Ascending aorta (tissue), 2 donors: ENCODE measurements at places on chromosomes 1 and 21. TPM values are rescaled to one million over a fixed set of nuclear protein-coding genes. Genes with fewer than 3 reads are reported as not detected.

GRCh38 chr1:159790237-159790917 lies 9.6 kb downstream of the DUSP23 start:
- no peaks in the 10 kb centered on the region for H3K36me3 ChIP-seq
- DNase-seq, result no peak
- H3K27ac ChIP-seq, result no peak overlapping the region
- H3K27me3 ChIP-seq, result no peaks in the 10 kb centered on the region

GRCh38 chr1:30366911-30367310 lies 356.5 kb downstream of the MATN1 start:
- no peak overlapping the region for H3K27ac ChIP-seq
- no peaks in the 10 kb centered on the region for H3K36me3 ChIP-seq
- no peak overlapping the region for H3K4me3 ChIP-seq
- H3K4me1 ChIP-seq, result no peaks in the 10 kb centered on the region

DNA sequence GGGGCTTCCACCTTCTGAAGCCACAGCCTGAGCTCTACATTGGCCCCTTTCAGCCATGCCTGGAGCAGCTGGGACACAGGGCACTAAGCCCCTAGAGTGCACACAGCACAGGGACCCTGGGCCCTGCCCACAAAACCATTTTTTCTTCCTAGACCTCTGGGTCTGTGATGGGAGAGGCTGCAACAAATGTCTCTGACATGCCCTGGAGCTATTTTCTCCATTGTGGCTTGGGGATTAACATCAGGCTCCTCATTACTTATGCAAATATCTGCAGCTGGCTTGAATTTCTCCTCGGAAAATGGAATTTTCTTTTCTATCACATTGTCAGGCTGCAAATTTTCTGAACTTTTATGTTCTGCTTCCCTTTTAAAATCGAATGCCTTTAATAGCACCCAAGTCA lies 795.7 kb downstream of the LTN1 start:
- no peak for DNase-seq
- no peaks in the 10 kb centered on the region for H3K27me3 ChIP-seq
- no peaks in the 10 kb centered on the region for H3K4me1 ChIP-seq
- no peak overlapping the region for H3K27ac ChIP-seq
- no peak overlapping the region for H3K4me3 ChIP-seq

DNA sequence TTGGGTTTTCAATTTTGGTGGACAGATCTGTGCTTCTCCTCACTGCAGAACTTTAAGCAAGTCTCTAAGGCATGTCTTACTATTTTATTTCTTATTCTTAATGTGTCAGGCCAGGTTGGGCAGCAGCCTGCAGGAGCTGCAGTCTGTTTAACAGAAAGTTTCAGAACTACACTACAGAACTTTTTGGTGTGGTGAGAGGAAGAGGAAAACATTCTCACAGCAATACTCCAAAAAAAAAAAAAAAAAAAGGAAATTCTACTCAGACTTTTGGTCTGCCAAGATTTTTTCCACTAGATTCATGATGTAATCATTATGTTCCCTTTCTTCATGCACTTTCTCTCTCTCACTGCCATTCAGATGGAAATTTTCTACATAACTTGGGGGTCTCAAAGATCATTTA lies 255.2 kb downstream of the COL11A1 start:
- H3K4me3 ChIP-seq, result no peak overlapping the region
- no peaks in the 10 kb centered on the region for H3K4me1 ChIP-seq
- no peak overlapping the region for H3K27ac ChIP-seq
- H3K27me3 ChIP-seq, result no peaks in the 10 kb centered on the region

DNA sequence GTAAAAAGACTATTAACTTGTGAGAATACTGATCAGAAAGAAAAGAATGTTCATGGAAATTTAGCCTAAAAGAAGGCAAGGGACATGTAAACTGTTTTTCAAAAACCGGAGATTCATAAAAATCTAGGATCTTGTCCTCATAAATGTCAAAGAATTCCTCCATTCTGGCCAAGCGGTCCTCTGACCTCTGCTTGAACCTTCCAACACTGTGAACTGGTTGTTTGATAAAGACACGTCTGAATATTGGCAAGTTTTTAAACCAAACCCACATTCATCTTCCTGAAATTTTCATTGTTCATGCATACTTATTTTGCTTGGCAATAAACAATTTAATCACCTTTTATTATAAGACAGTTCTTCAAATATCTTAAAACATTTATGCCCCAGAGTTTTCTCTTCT lies 19.8 kb downstream of the ASPM start:
- no peak overlapping the region for H3K4me3 ChIP-seq
- no peak overlapping the region for H3K27ac ChIP-seq
- H3K36me3 ChIP-seq, result no peaks in the 10 kb centered on the region
- H3K4me1 ChIP-seq, result no peaks in the 10 kb centered on the region

DNA sequence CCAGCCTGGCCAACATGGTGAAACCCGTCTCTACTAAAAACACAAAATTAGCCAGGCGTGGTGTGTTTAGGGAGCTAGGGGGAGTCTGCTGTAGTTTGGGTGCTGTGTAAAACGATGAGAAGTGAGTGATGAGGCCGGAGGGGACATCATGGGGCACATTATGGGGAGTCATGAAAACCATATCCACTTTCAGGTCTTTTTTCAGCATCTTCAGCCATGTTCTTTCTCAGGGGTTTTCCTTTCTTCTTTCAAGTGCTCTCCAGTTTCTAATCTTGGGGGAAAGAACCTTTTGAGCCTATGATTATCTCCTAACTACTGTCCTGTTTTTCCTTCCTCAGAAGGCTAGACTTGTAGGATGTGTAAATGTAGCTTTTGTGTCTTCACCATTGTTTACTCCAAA lies 14.4 kb downstream of the KDM4A start:
- H3K4me3 ChIP-seq, result no peak overlapping the region
- no peak for DNase-seq
- H3K27me3 ChIP-seq, result no peaks in the 10 kb centered on the region

GRCh38 chr1:248926401-248927182 lies 20.6 kb downstream of the PGBD2 start:
- no peaks in the 10 kb centered on the region for H3K27me3 ChIP-seq
- no peaks in the 10 kb centered on the region for H3K36me3 ChIP-seq
- H3K27ac ChIP-seq, result no peak overlapping the region
- H3K4me3 ChIP-seq, result no peak overlapping the region
- H3K4me1 ChIP-seq, result no peaks in the 10 kb centered on the region

GRCh38 chr21:41325138-41325912 lies 8.7 kb downstream of the FAM3B start:
- no peak overlapping the region for H3K27ac ChIP-seq
- no peak for DNase-seq
- H3K4me3 ChIP-seq, result no peak overlapping the region
- H3K36me3 ChIP-seq, result no peaks in the 10 kb centered on the region
- no peaks in the 10 kb centered on the region for H3K4me1 ChIP-seq

DNA sequence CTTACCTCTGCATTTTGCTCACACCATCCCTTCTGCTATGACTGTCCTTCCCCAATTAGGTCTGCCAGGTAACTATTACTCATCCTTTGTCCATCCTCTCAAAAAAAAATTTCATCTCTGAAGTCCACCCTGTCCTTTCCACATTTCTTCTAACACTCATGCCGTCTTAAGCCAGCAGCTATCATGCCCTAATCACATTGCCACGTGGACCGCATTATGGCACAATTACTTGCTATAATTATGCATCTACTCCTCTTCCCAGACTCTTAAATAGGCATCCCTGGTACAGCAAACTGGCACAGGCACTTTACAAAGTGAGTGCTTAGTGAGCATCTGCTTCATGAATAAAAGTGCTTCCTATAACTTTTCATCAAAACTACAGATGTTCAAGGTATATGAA lies 295.4 kb upstream of the ESRRG start:
- H3K27ac ChIP-seq, result no peak overlapping the region
- H3K4me3 ChIP-seq, result no peak overlapping the region
- H3K4me1 ChIP-seq, result no peaks in the 10 kb centered on the region
- DNase-seq, result no peak
- no peaks in the 10 kb centered on the region for H3K27me3 ChIP-seq
- no peaks in the 10 kb centered on the region for H3K36me3 ChIP-seq

- H3K27me3 ChIP-seq, result no peaks in the 10 kb centered on the region
- H3K4me1 ChIP-seq, result no peaks in the 10 kb centered on the region
- H3K36me3 ChIP-seq, result no peaks in the 10 kb centered on the region
- H3K27ac ChIP-seq, result no peak overlapping the region
- no peak overlapping the region for H3K4me3 ChIP-seq
Measured at GRCh38 chr1:116983678-116984077, 17.9 kb upstream of the CD101 start.

DNA sequence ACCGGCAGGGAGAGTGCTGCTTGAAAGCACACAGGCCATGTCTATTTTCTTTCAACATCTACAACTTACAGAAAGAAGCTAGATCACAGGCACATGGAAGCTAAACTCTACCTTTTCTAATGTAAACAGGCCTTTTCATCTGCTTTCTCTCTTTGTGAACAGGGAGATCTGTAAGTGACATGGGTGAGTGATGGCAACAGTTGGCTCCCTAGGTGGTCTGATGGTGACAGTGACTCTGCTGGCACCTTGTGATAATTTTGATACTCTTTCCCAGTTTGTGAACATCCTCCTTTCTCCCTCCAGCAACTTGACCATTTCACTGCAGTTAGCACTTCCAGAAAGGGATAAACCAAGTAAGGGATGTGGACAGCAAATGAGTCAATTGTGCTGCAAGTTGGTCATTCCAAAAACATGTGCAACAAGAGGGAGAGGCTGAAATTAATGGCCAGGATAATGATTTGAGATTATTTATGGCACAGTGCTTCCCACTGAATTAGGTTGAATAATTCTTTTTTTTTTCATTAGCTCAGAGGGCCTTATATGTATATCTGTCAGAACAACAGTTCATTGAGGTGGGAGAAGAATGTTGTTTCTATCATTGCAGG lies 89.5 kb downstream of the XCL2 start:
- H3K36me3 ChIP-seq, result no peaks in the 10 kb centered on the region
- DNase-seq, result no peak
- H3K27me3 ChIP-seq, result no peaks in the 10 kb centered on the region
- no peak overlapping the region for H3K27ac ChIP-seq
- H3K4me3 ChIP-seq, result no peak overlapping the region
- no peaks in the 10 kb centered on the region for H3K4me1 ChIP-seq

DNA sequence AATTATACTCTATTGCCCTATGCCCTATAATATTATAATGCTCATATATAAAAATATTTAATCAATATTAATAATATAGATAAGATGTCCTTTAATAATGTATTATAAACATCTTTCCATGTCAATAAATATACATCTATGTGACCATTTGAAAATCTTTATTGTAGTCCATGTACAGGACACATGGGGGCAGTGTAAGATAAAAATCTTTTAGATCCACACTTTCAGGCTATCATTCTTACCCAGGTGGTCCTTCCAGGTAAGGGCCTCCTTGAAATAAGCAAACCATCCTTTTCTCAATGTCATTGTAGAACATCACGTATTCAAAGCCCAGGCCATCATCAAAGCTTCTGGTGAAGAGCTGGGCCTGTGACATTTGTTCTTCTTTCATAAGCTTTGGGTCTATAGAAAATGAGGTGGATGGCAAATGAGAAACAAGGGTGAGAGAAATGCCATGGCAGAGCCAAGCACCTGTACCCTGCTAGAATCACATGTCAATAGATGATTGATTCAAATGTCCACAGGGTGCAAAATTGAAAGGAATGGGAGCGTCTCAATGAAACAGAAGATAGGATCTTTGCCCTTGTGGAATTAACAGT lies 20.2 kb downstream of the THEM4 start:
- H3K36me3 ChIP-seq, result peaks cover 13% of the 10 kb centered on the region
- H3K27me3 ChIP-seq, result no peaks in the 10 kb centered on the region

- no peak for DNase-seq
- H3K27me3 ChIP-seq, result no peaks in the 10 kb centered on the region
- H3K4me3 ChIP-seq, result peak within 1 kb of the TSS; percentile 95
- no peaks in the 10 kb centered on the region for H3K36me3 ChIP-seq
- H3K27ac ChIP-seq, result peak within 1 kb of the TSS; percentile 99
- no peaks in the 10 kb centered on the region for H3K4me1 ChIP-seq
Measured at GRCh38 chr21:33229784-33230544, at the start of gene IFNAR2. IFNAR2 (plus strand) TSS chr21:33229938; CDS start chr21:33241923, 11,985 bp downstream.

GRCh38 chr1:70427976-70428375 lies 16.9 kb downstream of the CTH start:
- peaks cover 14% of the 10 kb centered on the region for H3K36me3 ChIP-seq
- no peak overlapping the region for H3K4me3 ChIP-seq
- no peak for DNase-seq
- H3K27me3 ChIP-seq, result no peaks in the 10 kb centered on the region
- no peaks in the 10 kb centered on the region for H3K4me1 ChIP-seq
- no peak overlapping the region for H3K27ac ChIP-seq

DNA sequence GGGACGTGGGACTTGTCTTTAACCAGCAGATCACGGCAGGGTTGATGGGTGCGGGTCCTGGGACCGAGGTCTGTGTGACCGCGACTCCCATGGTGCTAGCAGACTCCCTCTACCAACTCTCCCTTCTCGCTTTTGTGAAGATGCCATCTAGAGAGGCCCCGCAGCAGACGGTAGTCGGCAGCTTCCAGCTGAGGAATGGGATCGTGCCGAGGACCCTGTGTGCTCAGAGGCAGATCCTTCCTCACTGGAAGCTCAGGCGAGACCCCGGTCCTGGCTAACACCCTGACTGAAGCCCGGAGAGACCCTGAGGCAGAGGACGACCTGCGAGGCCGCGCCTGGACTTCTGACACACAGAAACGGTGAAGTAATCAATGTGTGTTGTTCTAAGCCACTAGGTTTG lies 12.5 kb upstream of the SPATC1L start:
- H3K27ac ChIP-seq, result no peak overlapping the region
- no peak overlapping the region for H3K4me3 ChIP-seq

GRCh38 chr1:1264868-1265272 lies 8.8 kb downstream of the UBE2J2 start:
- no peak overlapping the region for H3K27ac ChIP-seq
- peaks cover under 1% of the 10 kb centered on the region for H3K4me1 ChIP-seq
- H3K4me3 ChIP-seq, result no peak overlapping the region
- peaks cover 78% of the 10 kb centered on the region for H3K36me3 ChIP-seq
- no peaks in the 10 kb centered on the region for H3K27me3 ChIP-seq

DNA sequence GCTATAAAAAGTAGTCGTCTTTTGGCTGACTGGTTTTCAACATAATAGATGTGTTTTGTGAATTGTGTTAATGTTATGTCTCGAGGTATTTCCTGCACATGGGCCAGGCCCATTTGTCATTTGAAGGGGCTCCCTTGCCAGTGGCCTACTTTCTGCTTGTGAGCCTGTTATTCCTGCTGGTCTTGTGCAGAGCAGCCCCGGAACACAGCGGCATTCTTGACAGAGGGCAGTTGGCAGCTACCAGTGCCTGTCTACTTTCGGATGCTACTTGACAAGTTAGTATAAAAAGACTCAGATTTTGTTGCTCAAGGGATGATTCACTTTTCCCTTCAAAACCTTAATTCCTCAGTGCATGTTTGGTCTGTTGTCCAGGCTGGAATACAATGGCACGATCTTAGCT lies 28.5 kb downstream of the PGM1 start:
- no peaks in the 10 kb centered on the region for H3K27me3 ChIP-seq
- peak overlapping the region; percentile 66 for H3K27ac ChIP-seq
- H3K4me3 ChIP-seq, result no peak overlapping the region
- no peaks in the 10 kb centered on the region for H3K36me3 ChIP-seq
- peak; percentile 13 for DNase-seq

CLCA1 gene
- not detected for total RNA-seq

ORC1 gene
- not detected for total RNA-seq

RHCE gene
- not detected for total RNA-seq

GABRD gene
- not detected for total RNA-seq

GJB5 gene
- total RNA-seq, result not detected

CD84 gene
- 1.1 TPM for total RNA-seq

AJAP1 gene
- 6.9 TPM for total RNA-seq

GPA33 gene
- not detected for total RNA-seq
